ENCODE measurements at places on chromosomes 5 and 9.

DNA sequence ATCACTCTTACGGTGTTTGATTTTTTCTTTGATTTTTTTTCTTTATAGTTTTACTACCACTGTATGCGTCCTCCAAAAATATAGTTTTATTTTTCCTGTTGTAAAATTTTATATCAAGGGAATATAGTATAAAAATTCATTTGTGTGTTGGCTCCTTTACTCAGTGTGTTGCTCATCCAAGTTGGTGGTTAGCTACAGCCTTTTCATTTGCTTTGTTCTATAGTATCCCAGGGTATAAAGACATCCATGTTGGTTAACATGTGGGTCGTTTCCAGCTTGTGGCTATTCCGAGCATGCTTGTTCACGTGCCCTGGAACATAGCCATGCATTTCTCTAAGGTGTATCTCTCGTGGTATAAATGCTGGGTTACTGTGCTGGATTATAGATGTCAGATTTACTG, 54.8 kb upstream of the DAB2 start:
- DNase-seq: no peak

- DNase-seq: no peak
Observed at GRCh38 chr9:92592946-92593861, 57.4 kb upstream of the ECM2 start.

- DNase-seq: no peak
Observed at GRCh38 chr5:171484460-171484899, 65.0 kb downstream of the FGF18 start.

DNA sequence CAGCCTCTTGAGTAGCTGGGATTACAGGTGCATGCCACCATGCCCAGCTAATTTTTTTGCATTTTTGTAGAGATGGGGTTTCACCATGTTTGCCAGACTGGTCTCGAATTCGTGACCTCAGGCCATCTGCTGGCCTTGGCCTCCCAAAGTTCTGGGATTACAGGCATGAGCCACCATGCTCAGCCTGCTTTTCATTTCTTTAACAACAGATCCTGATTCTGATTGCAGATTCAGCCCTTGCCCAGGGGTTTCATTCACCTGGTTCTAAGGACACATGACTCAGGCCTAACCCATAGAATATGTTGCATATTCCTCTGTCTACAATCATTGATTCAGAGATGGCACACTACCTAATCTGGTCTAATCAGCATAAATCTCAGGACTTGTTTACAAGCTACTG, 56.1 kb upstream of the CCDC112 start:
- no peak for DNase-seq

- DNase-seq: no peak
Observed at GRCh38 chr9:115401756-115402327, 283.9 kb upstream of the TNC start.

DNA sequence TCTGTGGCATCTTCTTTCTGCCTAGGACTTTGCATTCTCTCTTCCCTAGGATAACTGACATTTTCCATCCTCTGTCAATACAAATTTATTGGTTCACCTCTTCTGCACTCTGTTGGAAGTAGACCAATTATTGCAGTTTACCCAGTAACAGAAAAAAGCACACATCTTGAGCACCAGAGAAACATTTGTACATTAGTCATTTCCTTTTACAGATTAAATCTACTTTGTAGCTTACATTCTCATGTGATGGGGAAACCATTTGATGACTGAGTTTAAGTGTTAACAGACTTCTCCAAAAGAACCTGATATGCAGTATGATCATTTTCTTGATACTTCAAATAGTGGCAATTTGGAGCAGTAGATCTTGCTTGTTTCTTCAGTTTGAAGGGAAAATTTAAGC, 1098.8 kb downstream of the DTWD2 start:
- DNase-seq: no peak

DNA sequence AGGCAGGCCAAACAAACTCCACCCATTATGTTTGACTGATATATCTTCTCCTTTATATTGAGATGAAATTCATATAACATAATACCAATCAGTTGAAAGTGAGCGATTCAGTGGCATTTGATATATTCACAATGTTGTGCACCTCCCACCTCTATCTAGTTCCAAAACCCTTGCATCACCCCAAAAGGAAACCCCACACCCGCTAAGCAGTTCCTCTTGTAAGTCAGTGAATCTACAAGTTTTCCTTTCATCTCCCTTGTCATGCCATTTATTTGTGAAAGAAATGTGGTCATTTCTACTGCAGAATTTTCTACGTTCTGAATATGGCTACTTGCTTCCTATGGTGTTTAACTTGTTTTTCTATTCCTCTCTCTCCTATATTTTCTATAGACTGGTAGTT, 99.4 kb upstream of the PTPN3 start:
- no peak for DNase-seq

DNA sequence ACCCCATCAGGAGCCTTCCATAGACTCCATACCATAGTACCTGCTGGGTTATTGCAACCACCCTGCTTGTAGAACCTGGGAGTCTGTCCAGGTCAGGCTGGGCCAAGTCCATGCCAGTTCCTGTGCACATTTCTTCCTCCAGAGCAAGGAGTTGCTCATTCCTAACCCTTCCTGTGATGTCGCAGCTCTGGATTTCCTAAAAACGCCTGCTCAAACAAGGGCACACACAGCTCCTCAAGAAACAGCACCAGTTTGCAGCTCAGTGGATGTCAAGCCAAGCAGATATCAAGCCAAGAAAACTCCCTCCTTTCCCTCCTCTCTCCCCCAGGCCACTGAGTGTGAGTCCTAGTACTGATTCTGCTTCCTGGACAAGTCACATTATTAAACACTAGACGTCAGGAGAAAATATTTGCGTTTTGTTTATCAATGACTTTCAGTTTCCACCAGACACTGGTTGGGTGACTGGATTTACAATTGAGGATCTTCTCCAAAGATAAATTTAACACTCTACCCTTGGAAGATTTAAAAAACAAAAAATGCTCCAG, 59.6 kb downstream of the SLC1A1 start:
- DNase-seq: no peak

- no peak for DNase-seq
Observed at GRCh38 chr5:95223566-95224258, 61.2 kb downstream of the MCTP1 start.

- peak; percentile 8 for DNase-seq
Observed at GRCh38 chr5:173720286-173720952, 104.0 kb upstream of the BOD1 start.

DNA sequence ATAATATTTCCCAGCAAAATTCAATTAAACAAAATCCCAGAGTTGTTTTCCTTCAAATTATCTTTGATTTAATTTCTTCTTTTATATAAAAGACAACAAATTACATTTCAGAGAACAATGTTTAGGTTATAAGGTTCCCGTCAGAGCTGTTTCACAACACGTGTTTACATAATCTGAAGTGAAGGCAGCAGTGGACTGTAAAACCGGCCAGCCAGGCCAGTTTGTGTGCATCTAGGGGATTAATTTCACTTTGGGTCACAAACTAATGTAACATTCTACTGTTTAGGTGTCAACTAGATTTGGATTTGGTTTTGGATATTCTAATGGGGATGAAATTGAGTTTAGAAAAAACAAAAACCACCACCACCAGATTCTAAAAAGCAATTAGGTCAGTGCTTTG, 86.5 kb upstream of the PLPP1 start:
- DNase-seq: no peak

DNA sequence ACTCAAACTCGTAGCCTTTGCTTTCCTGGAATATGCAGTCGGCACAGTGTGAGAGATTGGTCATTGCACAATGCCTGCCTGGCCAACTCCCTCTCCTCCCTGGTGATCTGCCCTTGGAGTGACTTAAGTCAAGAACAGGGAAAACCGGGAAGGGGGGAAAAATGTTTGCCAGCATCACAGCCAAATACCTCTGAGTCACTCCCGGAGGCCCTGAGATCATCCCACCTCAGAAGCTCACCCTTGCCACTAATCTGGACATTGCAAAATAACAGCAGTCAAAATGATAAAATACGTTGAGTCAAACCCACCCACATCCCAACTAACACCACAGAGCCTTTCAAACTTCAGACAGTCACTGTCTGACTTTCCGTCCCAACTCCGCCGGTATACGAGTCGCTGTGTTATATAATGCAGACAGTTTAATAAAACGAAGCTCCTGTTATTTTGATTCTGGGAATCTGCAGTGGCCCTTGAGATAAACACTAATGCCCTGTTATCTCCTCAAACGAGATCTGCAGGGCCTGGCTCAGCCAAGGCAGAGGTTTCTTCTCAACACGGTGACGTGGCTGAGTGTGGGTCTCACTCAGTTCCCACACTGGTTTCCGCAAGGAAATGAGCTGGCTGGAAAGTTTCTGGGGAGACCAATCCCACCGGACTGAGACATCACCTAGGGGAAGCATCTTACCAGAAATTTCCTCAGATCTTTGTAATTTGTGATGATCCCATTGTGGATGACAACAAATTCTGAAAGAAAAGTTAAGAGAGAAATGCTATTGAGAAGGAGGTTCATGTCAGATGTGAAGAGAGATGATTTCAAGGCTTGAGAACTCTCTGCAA, 22.1 kb downstream of the GFPT2 start:
- DNase-seq: no peak

DNA sequence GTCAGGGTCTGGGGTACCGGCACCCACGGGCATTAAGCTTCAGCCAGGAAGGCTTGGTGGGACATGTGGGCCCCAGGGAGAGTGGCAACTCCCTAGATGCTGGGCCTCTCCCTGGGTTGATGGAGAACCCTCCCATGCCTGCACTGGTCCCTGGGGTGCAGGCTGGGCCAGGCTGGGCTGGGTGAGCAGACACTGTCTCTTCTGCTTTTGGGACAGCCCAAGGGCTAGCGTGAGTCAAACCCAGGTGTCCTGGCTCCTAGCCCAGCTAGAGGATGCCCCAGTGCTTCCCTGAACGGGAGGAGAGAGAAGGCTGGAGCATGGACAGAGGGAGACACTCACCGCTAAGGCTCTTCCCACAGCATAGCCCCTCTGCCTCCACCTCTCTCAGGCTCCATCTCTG, 5.7 kb upstream of the AQP7 start:
- DNase-seq: no peak

DNA sequence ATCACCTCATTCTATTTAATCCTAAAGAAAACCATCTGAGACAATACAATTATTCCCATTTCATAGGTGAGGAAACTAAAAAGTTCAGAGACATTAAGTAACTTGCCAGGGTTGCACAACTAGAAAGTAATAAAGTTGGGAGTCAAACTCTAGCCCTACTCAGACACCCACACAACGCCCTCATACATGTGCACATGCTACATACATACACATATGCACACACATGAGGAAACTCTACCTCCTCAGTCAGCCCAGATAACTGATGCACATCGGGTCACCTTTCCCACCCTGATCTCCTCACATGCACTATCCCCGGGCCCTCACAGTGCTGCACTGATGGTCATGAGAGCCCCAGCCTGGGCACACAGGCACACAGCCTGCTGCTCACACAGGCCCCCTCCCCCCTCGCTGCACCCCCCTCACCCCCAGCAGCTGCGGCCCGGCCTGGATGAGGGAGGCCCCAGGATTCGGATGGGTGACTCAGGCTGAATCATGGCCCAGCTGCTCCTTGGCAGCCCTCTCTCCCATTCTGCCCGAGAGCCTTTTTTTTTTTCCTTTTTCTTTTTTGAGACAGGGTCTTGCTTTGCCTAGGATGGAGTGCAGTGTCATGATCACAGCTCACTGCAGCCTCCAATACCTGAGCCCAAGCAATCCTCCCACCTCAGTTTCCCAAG, 5.0 kb upstream of the GPRIN1 start:
- peak; percentile 65 for DNase-seq

- DNase-seq: no peak
Observed at GRCh38 chr9:36976371-36977030, 57.6 kb downstream of the PAX5 start.

DNA sequence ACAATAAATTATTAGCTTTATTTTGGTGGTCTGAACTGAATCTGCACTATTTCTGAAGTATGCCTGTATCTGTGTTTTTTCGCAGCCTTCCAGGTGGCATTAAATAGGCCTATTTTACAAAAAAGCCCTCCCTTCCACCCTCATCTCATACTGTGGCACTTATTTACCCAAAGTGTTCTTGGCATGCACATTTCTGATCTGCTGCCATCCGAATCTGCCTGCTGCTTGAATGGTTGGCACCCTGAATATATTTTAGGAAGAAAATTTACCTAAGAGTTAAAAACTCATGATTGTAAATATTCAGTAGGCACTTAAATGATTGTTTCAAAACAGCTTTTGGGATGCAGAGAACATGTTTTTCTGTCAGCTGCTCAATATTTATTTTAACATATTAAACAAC, 150.1 kb downstream of the SLC28A3 start:
- DNase-seq: no peak

GRCh38 chr9:36023260-36024048, 13.3 kb upstream of the RECK start:
- peak; percentile 42 for DNase-seq

DNA sequence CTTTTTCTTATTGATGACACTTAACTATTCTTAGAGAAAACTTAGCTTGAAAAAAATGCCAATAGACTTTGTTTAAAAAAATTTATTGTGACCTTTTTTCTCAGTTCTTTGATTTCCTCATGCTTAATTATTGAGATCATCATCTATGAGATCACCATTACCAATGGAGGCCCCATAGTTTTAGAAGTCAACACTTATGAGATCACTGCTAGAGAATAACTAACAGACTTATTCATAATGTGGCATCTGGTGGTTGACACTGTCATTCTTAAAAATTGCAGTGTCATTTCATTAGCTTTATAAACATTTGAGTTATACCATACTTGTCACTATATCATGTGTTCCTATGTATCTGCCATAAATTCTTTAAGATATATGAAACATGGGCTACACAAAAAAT, 14.9 kb upstream of the FEM1C start:
- no peak for DNase-seq
